ENCODE measurements at places on chromosomes 1 and 21.

DNA sequence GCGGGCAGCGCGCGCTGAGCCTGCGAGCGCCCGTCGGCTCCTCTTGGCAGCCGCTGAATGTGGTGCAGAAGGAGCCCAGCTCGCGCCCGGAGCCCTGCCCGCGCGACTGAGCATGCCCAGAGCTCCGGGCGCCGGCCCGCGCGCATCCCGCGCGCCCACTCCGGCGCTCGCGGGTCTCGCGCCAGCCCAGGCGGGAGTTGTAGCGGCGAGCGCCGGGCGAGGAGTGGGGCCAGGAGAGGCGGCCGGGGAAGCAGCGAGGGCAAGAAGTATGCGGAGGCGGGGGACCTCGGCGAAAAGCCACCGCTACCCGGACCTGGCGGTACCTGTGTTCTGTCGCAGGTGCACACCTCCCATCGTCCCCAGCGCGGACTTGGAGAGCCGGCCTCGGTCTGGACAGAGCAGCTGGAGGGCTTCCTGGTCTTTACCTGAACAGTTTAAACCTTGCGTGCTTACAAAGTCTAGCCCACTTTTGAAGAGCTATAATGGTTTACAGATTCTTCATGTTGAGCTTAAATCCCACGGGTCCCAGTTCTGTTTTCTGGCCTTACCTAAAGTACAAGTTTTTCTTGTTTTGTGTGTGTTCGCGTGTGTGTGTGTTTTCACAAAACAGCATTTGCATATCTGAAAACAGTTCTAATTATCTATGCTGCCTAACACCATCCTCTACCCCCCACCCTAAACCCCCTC, at the start of gene DDAH1:
TSS of gene DDAH1 (minus strand) at position 61 of the 687 bp plus-strand sequence. CDS start 114 bp downstream, outside the sequence.
- DNase-seq = no peak

GRCh38 chr1:228226141-228226874, 18.5 kb downstream of the OBSCN start:
- no peak for DNase-seq

DNA sequence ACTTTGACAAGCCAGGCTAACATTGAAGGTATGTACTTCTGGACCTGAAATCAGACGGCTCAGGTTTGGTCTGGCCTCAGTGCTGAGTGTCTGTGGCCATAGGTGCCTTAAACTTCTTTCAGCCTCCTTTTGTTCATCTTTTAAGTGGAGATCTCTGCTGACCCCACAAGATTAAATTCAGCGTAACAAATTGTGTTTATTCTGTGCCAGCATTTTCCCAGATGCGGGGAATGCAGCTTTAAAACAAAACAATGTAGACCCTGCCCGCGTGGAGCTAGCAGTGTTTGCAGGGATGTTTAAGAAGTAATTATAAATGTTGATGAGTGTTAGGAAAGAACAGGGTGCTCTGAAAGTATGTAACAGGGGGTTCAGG, 923 bp downstream of the CAP1 start:
- no peak for DNase-seq

- DNase-seq = no peak
These were observed 378.4 kb downstream of the SETD4 start for GRCh38 chr21:35681946-35682345.

DNA sequence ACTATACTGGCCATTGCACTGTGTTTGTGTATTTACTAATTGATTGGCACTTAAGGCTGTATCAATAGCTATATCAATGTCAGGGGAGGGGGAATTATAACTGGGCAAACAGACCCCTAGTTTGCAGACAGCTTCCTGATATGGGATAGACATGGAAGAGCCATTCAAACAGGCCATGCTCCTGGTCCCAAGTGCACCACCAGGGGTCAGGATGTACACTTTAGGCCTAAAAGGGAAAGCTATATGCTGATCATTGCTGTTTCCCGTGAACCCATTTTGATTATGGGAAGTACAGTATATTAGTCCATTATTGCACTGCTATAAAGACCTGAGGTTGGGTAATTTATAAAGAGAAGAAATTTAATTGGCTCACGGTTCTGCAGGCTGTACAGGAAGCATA, 124.9 kb upstream of the BACE2 start:
- DNase-seq = no peak

DNA sequence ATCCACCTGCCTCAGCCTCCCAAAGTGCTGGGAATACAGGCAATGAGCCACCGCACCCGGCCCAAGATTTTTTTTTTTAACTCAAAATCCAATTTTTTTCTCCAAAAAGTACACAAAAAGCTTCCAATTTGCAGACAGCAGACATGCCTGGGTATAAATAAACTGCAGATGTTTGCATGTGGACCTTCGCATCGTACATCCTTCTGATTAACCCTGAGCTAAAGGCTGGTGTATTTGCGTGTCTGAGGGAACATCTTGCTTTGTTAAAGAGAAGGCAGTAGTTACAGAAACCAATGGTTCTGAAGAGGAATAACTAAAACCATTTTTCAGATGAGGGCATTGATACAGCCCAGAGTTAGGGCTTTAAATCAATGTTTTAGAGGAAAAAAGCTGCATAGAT, 12.7 kb downstream of the BCAR3 start:
- DNase-seq = no peak

- no peak for DNase-seq
These were observed 161.1 kb downstream of the EDEM3 start for GRCh38 chr1:184593597-184593996.
